Stimulated activated CD4-positive, alpha-beta T cell treated with anti-CD3 and anti-CD28 coated beads, TNF-alpha, amount 100 ng/mL, for 24 hours (primary cell): ENCODE measurements at places on chromosomes 6 and 20.

- no peak for DNase-seq
These were observed 77.7 kb downstream of the LPA start for GRCh38 chr6:160586374-160586773.

DNA sequence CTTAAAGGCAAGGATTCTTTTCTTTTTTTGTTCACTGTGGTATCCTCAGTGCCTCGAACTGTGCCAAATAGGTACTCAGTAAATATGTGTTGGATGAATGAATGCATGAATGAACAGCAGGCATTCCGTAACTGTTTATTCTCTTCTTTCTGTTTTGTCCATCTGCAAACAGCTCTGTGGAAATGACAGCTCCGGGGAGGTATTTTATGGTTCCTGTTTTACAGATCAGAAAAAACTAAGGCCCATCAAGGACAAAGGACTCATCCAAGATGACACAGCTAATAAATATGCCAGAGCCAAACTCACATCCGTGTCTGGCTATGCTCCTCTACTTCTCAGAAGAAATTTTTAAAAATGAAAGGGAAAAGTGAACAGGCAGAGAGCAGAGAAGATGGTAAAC is 21.0 kb downstream of the JPH2 start:
- no peak for DNase-seq

DNA sequence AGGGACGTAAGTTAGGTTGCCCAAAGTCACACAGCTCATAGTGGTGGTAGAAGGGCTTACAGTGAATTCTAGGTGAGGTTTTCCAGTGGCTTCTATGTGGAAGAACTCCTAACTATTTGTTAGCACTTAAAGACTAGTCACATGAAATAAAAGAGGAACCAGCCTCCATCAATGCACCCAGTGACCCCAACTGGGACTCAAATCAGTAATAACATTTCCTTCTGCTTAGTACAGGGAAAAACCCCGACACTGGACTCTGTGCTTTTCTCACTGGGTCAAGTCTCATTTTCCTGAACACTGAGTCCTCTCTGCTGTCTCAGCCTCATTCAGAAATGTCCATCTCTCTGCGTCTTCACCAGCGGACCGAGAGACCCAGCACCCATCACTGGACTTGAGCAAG is 89.2 kb downstream of the SLC22A23 start:
- no peak for DNase-seq

GRCh38 chr6:97925504-97925903 is 642.5 kb upstream of the MMS22L start:
- DNase-seq, result no peak

- DNase-seq, result no peak
These were observed 22.8 kb upstream of the TAF4 start for GRCh38 chr20:62088258-62089127.

- DNase-seq, result no peak
These were observed 84.1 kb upstream of the SIRPA start for GRCh38 chr20:1810926-1811620.
